NCI-H774 (cell line): ENCODE measurements at places on chromosomes 1 and 21.

- DNase-seq = no peak
Observed at GRCh38 chr21:24861471-24861870, 745.8 kb downstream of the MRPL39 start.

- no peak for DNase-seq
Observed at GRCh38 chr1:53524428-53525375, 65.5 kb downstream of the DMRTB1 start.

DNA sequence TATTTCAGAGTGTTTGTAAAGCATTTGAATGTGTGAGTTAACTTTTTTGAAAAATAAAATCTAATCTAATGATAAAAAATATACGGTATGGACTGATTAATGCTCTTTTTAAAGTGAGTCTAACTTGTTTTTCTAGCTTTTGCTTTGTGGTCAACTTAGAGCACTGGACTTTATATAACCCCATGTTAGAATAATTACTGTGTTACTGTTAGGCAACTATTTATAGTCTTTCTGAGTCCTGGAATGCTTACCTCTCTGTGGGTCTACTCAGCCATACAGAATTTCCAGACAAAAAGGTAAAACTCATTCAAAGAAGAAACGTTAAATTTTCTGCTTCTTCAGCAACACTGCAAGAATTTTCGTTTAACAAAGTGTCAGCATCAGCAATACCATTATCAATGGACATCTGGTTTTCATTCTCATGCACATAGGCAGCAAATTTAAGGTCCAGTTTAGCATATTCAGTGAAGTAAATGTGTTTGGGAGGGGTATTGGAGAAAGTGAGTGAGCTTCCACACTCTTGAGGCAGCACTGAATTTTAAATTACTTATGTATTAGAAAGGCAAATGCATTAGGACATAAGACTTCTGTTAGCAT lies 664.7 kb upstream of the NEGR1 start:
- no peak for DNase-seq

DNA sequence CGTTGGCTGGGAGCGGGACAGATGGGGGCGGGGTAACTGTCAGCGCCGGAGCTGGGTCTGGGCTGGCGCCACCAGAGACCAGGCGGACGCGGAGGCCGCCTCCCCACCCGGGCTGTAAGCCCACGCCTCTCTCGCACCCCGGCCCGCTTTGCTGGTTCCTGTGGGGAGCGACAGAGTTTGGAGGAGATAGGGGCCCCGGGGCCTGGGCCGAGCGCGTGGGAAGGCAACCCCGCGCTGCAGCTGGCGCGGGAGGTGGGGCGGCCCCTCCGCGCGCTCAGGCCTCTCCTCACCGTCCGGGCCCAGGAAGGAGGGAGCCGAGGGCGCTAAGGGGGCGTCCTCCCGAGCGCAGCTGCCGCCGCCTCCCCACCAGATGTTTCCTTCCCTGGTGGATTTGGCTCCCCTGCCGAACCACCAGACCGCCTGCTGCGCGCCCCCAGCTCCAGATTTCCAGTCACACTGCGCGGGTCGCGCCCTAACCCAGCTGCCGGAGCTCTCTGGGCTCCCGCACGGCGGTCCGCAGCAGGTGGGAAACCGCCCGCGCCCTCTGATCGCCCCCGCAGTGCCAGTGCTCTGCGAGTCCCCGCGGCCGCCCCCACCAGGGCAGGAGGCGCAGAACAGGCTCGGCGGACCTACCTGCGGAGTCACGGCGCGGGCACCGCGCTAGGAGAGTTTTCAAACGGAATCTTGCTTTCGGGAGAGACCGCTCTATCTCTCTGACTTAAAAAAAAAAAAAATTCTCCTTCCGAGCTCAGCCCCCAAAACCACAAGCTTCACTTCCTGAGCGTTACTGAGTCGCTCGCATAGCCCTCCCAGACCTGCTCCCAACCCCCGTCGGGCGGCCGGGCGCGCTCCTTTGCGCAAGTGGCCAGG lies 1.1 kb downstream of the GFI1 start:
- peak; percentile 44 for DNase-seq

DNA sequence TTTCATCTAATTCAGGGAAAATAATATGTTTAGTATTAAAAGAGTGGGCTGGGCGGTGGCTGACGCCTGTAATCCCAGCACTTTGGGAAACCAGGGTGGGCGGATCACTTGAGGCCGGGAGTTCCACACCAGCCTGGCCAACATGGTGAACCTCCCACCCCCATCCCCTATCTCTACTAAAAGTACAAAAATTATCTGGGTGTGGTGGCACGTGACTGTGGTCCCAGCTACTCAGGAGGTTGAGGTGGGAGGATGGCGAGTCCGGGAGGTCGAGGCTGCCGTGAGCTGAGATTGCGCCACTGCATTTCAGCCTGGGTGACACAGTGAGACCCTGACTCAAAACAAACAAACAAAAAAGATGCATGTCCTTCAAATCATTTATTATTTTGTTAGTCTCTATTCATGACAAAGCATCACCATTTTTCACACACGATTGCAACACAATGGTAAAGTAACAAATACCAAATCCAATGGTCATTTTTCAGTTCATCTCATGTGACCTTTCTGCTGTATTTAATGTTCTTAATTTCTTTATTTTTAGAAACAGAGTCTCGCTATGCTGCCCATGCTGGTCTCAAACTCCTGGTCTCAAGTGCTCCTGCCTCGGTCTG lies 1.0 kb downstream of the MSH4 start:
- DNase-seq = no peak

- DNase-seq = no peak
Observed at GRCh38 chr1:36963006-36963405, 71.3 kb downstream of the GRIK3 start.

DNA sequence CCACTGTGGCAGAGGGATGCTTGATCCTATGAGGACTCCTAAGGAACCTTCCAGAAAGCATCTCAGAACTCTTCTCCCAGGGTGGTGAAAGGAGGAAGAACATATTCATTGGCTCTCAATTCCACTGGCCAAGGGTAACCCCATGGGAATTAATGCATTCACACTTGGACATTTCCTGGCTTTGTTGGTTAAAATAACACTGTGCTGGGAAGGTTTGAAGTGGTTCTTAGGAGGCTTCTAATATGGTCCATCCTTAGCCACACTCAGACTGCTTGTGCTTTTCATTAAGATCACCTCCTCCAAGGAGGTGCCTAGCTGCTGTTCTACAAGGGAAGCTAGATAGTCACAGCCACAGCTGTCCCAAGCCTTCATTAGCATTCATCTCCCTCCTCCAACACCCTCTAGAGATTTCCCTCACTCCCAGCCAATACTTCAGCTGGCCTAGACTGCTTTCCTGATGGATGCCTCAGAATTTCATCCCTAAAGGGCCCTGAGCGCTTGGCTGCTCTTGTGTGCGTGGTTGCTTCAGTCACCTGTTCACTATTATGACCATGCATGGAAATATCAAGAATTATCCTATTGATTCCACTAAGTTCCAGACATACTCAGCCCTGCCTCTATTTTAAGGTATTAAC lies 544.4 kb downstream of the PLPP3 start:
- no peak for DNase-seq

GRCh38 chr1:4227986-4228385 lies 327.9 kb upstream of the C1orf174 start:
- no peak for DNase-seq

DNA sequence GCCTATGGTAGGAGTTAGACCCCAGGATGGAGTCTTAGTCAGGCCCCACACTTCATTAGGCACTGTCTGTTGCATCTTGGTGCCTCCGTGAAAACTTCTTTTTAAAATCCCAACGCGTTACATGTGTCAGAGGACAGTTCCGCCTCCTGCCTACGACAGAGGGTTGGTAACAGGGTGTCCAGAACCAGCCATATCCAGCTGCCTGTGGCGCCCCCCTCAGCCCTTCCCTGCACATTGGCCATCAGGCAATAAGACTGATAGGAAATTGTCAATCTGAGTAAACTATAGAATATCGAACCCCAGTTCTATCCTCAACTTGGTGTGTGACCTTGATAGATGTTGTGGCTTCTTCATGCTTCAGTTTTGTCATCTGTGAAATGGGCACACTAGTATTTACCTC lies 108.6 kb upstream of the CSF3R start:
- DNase-seq = no peak

DNA sequence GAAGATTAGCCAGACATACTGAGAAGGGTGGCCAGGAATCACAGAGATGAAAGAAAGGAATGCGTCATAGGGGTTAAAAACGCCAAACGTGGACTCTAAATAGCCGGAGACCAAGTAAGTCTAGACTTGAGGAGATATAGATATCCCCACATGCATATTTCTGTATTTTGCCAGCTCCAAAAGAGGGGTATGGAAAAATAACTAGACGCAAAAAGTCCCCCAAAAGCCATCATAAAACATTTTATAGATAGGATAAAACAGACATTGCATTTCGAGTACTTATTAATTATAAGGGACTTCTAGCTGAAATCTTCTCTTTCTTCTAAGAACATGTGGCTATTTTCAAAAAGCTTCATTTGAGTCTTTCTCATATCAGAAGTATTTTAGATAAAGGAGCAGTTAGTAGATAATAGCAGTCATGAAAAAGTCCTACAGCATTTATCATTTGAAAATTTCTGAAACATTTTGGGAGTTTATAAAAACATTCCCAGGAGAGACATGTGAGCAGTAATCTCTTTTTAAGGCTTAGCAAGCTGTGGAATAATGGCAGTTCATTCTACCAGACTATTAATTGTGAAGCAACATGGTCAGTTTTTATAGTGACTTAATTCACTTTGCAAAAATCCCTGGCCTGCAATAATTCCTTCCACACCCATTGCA lies 6.1 kb downstream of the KIF26B start:
- DNase-seq = no peak

DNA sequence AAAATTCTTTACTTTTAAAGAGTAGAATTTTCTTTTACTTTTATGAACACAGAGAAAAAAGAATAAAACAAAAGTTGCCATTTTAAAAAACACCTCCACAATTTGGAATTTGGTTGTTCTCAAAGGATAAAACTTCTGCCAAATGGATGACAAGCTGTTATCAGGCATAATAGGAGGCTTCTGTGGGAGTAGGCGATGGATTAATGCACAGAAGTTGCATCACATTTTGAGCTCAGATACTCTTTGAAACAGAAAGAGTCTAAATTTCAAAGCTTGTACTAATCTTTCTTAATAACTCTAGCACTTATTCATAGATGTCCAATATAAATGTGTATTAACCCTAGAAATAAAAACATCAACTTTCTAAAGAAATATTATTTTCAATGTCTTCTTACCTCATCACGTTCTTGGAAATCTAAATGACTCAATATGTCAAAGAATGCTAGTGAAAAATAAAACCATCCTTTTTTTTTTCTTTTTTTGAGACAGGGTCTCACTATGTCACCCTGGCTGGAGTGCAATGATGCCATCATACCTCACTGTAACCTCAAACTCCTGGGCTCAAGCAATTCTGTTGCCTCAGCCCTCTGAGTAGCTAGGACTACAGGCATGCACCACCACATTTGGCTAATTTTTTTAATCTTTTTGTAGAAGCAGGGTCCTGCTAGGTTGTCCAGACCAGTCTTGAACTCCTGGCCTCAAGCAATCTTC lies 112.8 kb upstream of the USP25 start:
- no peak for DNase-seq

- DNase-seq = no peak
Observed at GRCh38 chr1:103248417-103249102, 140.2 kb upstream of the COL11A1 start.

- no peak for DNase-seq
Observed at GRCh38 chr21:38170283-38170682, 86.5 kb upstream of the KCNJ15 start.

DNA sequence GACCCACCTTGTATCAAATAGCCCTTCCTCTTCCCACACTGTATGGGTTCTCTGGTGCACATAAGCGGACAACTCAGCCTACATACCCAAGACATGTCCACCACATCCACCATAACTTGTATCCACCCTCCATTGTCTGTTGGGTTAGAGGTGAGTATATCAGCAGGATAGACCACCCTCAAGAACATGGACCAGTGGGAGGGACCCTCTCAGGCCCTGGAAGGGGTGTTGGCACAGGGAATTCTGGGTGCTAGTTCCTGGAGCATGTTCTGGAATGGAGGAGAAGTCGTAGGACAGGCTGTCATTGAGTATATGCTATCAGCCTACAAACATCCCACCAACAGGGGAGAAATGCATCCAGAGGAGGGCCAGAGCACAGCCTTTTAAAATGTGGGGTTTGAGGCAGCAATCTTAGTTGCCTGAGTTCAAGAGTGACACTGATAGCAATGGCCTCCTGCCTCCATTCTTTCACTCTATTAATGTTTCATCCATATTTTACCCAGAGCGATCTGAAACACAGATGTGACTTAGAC lies 7.5 kb downstream of the CD55 start:
- no peak for DNase-seq

GRCh38 chr1:23869051-23869450 lies 961 bp upstream of the FUCA1 start:
- no peak for DNase-seq

GRCh38 chr1:216961516-216961915 lies 238.3 kb upstream of the ESRRG start:
- no peak for DNase-seq

GRCh38 chr1:41718497-41718896 lies 200.2 kb downstream of the HIVEP3 start:
- no peak for DNase-seq

DNA sequence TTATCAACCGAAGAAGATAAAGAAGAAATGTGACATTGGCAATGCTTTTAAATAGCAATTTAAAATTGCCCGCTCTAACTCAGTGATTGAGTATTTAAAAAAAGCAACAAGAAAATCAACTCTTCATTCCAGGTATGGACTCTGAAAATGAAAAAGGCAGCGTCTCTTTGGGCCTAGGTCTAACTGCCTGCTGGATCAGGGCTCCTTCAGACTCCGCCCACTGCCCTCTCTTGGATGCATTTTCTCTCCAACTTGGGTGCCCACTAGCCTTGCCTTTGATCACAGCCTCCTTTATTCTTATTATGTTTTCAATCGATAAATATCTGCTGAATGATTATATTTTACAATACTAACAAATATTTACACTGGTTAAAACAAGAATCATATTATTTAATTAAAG lies 268.9 kb downstream of the MRPL39 start:
- no peak for DNase-seq

DNA sequence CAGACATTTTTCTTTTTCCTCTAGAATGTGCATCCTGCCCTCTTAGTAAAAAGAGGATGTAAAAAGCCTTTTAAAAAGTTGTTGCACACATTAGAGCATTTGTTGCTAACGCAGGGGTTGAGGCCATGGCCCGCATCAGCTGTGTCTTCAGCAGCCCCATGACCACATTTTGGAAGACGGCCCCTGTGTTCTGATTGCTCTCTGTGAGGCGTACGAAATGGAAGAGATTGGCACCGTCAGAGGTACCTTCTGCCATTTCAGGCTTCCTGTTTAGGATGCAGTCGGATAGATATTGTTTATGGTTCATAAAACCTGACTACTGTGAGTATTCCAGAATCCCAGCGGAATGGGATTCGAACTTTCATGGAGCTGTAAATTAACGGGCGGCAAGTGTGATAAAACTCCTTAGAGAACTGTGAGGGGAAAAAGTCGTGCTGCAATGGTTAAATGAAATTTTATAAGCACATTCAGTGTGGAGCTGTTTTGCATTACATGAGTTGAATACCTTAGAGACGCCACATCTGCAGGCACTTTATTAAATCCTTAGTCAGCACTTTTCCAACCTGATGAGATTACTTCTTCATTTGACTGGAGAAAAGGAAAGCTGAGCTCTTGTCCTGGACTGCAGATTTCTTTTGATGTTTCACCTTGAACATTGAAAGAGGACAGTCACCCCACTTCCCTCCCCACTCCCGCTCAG lies 273.9 kb downstream of the TM2D1 start:
- DNase-seq = no peak

- DNase-seq = no peak
Observed at GRCh38 chr1:231027971-231028370, 12.1 kb downstream of the FAM89A start.

GRCh38 chr1:169648187-169648586 lies 18.3 kb upstream of the SELP start:
- no peak for DNase-seq

GRCh38 chr1:66446261-66447001 lies 87.5 kb upstream of the SGIP1 start:
- peak; percentile 41 for DNase-seq
